Stimulated activated CD8-positive, alpha-beta memory T cell treated with anti-CD3 and anti-CD28 coated beads, Interleukin-4, amount 100 ng/mL, for 24 hours (primary cell): ENCODE measurements at places on chromosomes 12 and 14.

DNA sequence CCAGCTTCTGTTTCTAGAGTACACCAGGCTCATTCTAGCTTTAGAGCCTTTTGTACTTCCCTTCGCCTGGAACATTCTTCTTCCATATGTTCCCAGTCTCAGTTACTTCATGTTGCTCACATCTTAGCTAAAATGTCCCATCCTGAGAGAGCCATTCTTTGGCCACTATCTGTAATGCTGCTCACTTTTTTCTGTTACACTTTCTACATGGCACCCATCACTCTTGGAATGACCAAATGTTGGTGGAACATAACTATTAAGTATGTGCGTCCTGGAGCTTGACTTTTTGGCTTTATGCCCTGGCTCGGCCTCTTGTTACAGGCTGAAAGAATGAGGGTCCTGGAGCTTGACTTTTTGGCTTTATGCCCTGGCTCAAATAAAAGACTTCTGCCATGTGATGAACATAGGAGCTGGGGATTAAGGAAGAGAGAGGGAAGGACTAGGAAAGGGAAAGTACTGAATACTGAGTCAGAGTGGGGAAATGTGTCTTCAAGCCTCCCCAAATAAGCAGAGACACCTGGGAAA, 442.9 kb upstream of the ATP2B1 start:
- no peak for DNase-seq

DNA sequence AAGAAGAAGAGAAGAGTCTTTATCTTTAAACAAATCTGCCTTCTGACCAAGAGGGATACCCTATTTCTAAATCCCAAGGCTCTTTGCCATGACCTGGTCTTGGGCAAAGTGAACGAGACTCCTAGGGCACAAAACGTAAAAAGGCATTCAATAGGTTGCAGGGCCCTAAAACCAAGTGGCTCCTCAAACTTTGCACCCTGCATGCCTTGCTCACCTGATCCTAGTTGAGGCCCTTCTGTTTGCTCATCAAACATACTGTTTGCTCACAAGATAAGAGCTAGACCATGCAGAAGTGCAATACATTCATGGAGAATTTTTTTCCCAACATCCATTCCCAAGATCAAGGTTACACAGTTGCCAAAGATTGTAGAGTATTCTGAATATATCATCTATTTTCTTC, 7.9 kb upstream of the PRH1 start:
- no peak for DNase-seq

DNA sequence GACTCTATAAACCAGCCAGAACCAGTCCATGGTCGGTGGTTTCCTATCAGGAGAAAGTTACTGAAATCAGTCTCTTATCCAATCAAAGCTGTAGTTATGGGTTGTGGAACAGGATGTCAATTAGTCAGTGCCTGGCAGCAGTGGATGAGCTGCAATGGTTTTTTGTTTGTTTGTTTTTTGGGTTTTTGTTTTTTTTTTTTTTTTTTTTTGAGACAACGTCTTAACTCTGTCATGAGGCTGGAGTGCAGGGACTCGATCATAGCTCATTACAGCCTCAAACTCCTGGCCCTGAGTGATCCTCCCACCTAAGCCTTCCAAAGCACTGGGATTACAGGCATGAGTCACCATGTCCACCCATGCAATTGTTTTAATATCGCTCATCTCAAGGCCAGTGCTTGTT, 113.3 kb upstream of the CAND1 start:
- no peak for DNase-seq

- DNase-seq = no peak
Measured at GRCh38 chr14:98877065-98877464, 394.9 kb downstream of the BCL11B start.

- no peak for DNase-seq
Measured at GRCh38 chr12:69457433-69457832, 12.8 kb upstream of the FRS2 start.

DNA sequence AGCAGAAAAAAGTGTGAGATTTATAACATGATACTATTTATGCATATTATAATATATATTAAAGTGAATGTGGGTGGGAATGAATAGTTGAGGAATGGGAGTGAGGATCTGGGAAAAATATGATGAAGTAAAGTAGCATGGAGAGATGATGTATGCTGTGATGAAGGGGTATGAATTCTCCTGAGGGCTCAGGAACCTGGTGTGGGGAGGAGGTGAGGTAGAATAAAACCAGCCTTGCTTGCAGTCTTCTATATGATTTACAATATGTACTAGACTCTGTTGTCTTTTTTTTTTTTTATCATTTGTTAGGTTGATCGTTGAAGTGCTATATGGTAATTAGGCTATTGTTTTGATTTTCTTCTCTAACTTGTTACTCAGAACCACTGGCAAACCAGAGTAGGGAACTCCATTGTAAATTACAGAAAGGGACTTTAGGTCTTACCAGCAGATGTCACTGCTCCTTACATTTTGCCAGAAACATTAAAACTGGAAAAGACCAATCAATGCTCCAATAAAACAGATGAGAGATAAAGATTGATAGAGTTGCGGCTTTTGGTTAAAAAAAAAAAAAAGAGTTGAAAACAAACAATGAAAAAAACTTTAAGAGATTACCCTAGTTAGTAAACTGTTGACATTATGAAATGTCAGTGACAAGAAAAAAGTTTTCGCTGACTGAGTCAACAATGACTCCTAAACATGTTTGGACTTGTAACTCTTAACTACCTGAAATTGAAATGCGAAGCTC, 39.9 kb downstream of the ATL1 start:
- DNase-seq = no peak

- DNase-seq = no peak
Measured at GRCh38 chr12:59365133-59365532, 230.7 kb upstream of the SLC16A7 start.

- peak; percentile 43 for DNase-seq
Measured at GRCh38 chr12:31118347-31119191, 44.9 kb downstream of the DDX11 start.

GRCh38 chr12:82952946-82953345, 266.2 kb downstream of the TMTC2 start:
- no peak for DNase-seq

GRCh38 chr14:102511538-102511937, 2.0 kb upstream of the ANKRD9 start:
- no peak for DNase-seq

DNA sequence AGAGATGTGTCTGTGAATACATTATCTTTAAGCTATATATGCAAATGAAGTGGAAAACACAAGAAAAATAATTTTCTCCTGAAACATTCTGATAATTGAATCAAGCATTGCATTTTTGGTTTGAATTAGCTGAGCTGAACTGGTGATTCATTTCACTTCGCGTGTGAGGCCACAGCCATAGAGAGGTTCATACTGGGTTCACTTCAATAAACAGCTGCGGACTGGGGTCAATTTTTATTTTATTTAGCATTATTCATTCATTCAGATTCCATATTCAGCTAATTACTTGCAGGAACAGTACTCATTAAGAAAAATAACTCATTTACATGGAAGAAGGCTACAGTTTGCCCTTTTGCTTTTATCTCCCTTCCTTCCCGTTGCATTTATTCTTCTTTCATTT, 195.2 kb upstream of the LRIG3 start:
- no peak for DNase-seq
